ENCODE measurements at places on chromosomes 1 and 21. TPM values are rescaled to one million over a fixed set of nuclear protein-coding genes. Genes with fewer than 3 reads are reported as not detected.
A peak's percentile ranks its signal among the peaks of the same experiment; 100 is the strongest.

GRCh38 chr1:63198871-63199394 is 123.4 kb upstream of the FOXD3 start:
- H3K36me3 ChIP-seq: no peaks in the 10 kb centered on the region
- no peak overlapping the region for H3K4me3 ChIP-seq
- no peaks in the 10 kb centered on the region for H3K27me3 ChIP-seq

DNA sequence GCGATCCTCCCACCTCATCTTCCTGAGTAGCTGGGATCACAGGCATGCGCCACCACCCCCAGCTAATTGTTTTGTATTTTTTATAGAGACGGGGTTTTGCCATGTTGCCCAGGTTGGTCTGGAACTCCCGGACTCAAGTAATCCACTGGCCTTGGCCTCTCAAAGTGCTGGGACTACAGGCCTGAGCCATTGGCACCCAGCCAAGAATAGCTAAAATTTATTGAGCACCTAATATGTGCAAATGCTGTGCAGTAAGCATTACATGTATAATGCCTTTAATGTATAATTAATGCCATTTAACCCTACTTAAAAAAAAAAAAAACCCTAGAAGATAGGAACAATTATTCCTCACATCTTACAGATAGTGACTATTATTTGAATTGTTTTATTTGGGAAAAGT is 42.9 kb downstream of the ZNF691 start:
- H3K4me1 ChIP-seq: no peaks in the 10 kb centered on the region
- no peak for DNase-seq
- H3K27me3 ChIP-seq: no peaks in the 10 kb centered on the region
- H3K36me3 ChIP-seq: no peaks in the 10 kb centered on the region

- H3K36me3 ChIP-seq: no peaks in the 10 kb centered on the region
- H3K27ac ChIP-seq: no peak overlapping the region
- no peak for DNase-seq
- no peak overlapping the region for H3K4me3 ChIP-seq
These were observed 19.5 kb downstream of the SCYL3 start for GRCh38 chr1:169874229-169874628.

GRCh38 chr1:99758073-99758511 is 8.3 kb downstream of the FRRS1 start:
- peak overlapping the region; percentile 76 for H3K27ac ChIP-seq
- H3K4me3 ChIP-seq: no peak overlapping the region
- H3K36me3 ChIP-seq: no peaks in the 10 kb centered on the region
- no peaks in the 10 kb centered on the region for H3K4me1 ChIP-seq
- DNase-seq: no peak
- no peaks in the 10 kb centered on the region for H3K27me3 ChIP-seq

DNA sequence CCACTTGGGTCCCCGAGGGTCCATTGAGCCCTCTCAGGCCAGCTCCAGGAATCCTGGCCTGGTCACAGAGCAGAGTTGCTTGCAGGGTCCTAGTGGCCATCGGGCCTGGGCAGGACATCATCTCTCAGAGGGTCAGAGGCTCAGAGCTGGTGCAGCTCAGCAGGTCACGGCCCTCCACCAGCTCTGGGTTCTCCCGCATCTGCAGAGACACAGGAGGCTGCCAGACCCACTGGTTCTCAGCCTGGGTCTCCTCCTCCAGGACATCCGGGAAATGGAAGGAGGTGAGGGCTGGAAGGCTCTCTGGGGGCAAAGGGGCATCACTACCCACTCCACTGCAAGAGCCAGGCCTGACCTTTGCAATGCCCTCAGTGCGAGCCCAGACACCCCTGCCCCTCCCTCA is 6.5 kb downstream of the TMEM54 start:
- DNase-seq: no peak
- H3K4me3 ChIP-seq: no peak overlapping the region
- H3K27ac ChIP-seq: no peak overlapping the region
- H3K36me3 ChIP-seq: no peaks in the 10 kb centered on the region

GRCh38 chr21:17900281-17900989 is 81.3 kb upstream of the C21orf91 start:
- H3K27me3 ChIP-seq: no peaks in the 10 kb centered on the region
- DNase-seq: no peak
- H3K4me1 ChIP-seq: no peaks in the 10 kb centered on the region
- no peak overlapping the region for H3K4me3 ChIP-seq

DNA sequence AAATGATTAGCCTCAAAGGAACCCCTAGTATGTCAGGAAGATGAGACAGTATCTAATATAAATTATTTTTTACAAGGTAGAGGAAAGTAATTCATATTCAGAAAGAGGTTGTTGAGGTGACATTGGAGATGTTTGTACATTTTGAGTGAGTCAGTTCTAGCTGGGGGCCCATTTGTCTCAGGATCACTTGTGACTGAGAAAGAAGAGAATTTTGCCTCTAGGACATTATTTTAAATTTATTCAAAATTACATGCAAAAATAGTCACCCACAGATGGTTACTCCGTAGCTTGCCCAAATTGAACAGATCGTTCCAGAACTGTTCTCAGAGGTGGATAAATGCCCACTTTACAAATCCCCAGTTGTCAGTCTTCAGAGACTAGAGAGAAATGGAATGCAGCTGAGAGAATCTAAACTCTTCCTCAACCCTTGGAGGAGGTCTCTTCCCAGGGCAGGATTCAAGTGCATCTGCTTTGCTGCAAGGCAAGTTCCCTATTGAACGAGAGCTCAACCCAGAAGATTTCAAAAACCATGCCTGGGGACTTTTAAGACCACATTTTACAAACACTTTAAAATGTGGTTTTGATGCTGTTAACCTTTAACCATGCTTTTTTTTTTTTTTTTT is 987.8 kb upstream of the ADAMTS5 start:
- H3K27me3 ChIP-seq: no peaks in the 10 kb centered on the region
- H3K27ac ChIP-seq: no peak overlapping the region
- H3K36me3 ChIP-seq: peaks cover 3% of the 10 kb centered on the region
- H3K4me1 ChIP-seq: no peaks in the 10 kb centered on the region

GRCh38 chr1:95023399-95024043 is 49.2 kb downstream of the ALG14 start:
- H3K27me3 ChIP-seq: no peaks in the 10 kb centered on the region
- peak overlapping the region; percentile 69 for H3K27ac ChIP-seq
- no peak overlapping the region for H3K4me3 ChIP-seq

DNA sequence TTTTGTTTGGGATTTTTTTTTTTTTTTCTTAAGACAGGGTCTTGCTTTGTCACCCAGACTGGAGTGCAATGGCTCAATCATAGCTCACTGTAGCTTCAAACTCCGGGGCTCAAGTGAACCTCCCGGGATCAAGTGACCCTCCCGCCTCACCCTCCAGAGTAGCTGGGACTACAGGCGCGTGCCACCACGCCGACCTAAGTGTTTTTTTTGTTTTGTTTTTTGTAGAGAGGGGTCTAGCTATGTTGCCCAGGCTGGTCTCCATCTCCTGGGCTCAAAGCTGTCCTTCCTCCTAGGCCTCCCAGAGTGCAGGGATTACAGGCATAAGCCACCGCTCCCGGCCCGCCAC is 776 bp downstream of the HLCS start:
- H3K27ac ChIP-seq: peak overlapping the region; percentile 97
- H3K4me3 ChIP-seq: peak overlapping the region; percentile 97

- no peak overlapping the region for H3K27ac ChIP-seq
- DNase-seq: no peak
- no peaks in the 10 kb centered on the region for H3K4me1 ChIP-seq
- no peaks in the 10 kb centered on the region for H3K27me3 ChIP-seq
- H3K36me3 ChIP-seq: no peaks in the 10 kb centered on the region
- H3K4me3 ChIP-seq: no peak overlapping the region
These were observed 160.1 kb upstream of the CSF3R start for GRCh38 chr1:36642802-36643201.

DNA sequence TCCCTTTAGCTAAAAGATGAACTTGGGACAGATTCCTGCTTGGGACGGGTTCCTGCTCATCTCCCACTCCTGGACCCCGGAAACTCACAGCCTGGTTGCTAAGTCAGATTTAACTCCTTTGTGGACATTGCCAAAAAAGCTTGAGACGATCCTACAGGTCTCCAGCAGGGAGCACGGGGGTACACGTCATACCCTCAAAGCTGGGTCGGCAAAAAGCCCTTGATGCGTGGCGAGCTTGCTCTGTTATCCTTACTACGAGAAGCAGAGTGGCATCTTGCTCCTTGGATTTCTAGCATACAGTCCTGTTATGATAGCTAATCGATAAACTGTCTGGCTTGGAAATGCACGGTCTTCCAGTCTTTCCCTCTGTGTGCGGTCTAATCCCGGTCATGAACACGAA is 60.8 kb upstream of the KRTAP19-8 start:
- no peak overlapping the region for H3K4me3 ChIP-seq
- no peaks in the 10 kb centered on the region for H3K36me3 ChIP-seq

GRCh38 chr1:17405898-17406759 is 33.3 kb downstream of the RCC2 start:
- H3K27ac ChIP-seq: no peak overlapping the region
- H3K4me1 ChIP-seq: no peaks in the 10 kb centered on the region
- no peaks in the 10 kb centered on the region for H3K27me3 ChIP-seq
- peak; percentile 43 for DNase-seq
- no peaks in the 10 kb centered on the region for H3K36me3 ChIP-seq

DNA sequence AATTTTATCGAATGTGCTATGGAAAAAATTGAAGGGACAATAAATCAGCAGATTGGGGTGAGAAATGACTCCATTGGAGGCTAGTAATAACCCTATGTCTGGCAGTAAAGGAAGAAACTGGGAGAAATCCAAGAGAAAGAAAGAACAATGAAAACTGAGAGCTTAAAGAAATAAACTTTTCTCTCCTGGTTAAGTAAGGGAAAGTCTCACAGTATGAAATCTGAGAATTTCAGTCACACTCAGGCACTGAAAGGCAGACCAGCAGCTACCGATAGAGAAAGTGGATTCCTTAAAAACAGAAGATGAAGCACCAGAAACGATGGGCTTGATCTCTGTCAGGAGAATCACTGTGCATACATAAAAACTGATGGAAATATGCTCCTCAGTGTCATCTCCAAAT is 404.2 kb downstream of the PLPP3 start:
- H3K27ac ChIP-seq: no peak overlapping the region
- no peaks in the 10 kb centered on the region for H3K27me3 ChIP-seq
- H3K4me3 ChIP-seq: no peak overlapping the region

- H3K36me3 ChIP-seq: no peaks in the 10 kb centered on the region
- H3K4me1 ChIP-seq: no peaks in the 10 kb centered on the region
- H3K27me3 ChIP-seq: no peaks in the 10 kb centered on the region
These were observed 9.0 kb downstream of the IFNAR2 start for GRCh38 chr21:33238565-33239255.

DNA sequence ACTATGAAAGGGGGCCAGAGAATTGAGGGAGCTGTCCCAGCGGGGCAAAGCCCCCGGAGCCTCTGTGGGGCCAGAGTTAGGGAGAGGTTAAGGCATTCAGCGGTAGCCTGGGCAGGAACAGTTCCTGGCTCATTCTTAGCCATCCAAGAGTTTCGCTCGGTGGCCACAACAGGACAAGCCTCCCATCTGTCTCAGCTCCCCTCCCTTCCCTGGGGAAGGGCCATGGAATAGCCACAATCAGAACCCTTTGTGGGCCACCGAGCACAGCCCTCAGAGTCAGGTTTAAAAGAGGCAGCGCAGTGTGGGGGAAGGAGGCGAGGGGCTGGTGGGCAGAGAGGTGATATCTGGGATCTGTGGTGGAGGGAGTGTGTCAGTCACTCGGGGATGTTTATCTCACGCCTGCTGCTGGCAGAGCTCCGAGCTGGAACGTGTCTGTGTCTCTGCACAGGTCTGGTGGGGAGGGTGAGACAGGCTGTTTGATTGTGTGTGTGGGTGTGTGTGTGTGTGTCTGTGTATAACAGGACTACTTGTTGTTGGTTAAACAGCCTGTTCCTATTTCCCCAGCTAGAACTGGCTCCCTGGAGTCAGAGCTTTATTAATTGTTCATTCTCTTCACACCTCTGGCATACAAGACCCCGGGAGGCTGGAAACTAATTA is 49.6 kb upstream of the GOLT1A start:
- no peak overlapping the region for H3K4me3 ChIP-seq
- H3K36me3 ChIP-seq: no peaks in the 10 kb centered on the region
- H3K27ac ChIP-seq: peak overlapping the region; percentile 25
- no peaks in the 10 kb centered on the region for H3K27me3 ChIP-seq
- H3K4me1 ChIP-seq: no peaks in the 10 kb centered on the region
- DNase-seq: no peak

DNA sequence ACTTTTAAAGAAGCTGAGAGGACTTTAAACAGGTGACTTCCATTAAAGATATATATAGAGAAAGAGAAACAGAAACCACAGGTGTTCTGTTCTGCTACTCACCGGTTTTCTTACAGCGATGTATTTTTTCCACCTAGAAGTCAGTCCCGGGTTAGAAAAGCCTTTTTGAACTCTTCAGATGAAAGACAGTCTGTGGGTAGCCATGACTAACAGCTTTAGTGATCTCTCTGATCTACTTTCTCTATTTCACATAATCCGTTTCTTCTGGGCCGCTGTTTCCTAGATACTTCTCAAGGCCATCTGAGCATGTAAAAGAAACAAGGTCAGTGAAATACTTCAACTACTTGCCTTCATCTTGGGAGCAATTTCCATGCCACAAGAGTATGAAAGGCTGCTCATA is 25.1 kb downstream of the WDR64 start:
- no peaks in the 10 kb centered on the region for H3K36me3 ChIP-seq
- no peaks in the 10 kb centered on the region for H3K4me1 ChIP-seq
- H3K4me3 ChIP-seq: no peak overlapping the region
- H3K27me3 ChIP-seq: no peaks in the 10 kb centered on the region
- H3K27ac ChIP-seq: no peak overlapping the region
- no peak for DNase-seq

DNA sequence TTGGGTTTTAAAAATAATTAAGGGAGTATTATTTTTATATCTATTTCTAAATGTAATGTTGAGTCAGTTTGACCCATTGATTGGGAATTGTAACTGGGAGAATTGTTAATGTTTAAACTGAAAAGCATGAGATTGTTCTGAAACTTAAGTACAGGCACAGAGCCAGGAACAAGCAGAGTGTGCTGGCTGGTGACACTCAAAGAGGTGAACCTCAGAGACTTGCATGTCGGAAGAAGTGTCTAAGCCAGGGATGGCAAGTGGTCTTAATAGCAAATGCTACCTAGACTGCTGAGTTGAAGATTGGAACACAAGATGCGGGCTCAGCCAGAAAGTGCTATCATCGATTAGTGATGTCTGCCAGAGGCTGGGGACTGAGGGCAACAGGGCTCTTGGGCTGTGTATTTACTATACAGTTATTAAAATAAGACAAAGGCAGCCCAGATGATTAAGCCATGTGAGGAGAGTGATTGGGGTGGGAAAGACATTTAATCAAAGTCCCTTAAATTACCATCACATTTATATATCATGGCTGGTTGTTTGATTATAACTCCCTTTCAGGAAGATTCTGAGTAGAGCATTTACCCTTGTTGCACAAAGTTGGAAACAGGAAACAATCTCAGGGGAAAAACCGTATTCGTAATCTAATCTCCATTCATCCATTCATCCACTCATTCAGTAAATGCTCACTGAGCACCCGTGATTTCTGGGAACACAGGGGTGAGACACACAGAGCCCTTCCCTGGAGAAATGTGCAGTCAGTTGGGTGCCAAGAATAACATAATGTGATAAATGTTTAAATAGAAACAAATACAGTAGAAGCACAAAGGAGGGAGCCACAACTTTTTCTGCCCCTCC is 42.8 kb downstream of the C8A start:
- no peaks in the 10 kb centered on the region for H3K4me1 ChIP-seq
- H3K27ac ChIP-seq: no peak overlapping the region
- DNase-seq: no peak

GRCh38 chr1:153550827-153551500 is 1.9 kb upstream of the S100A3 start:
- peak overlapping the region; percentile 94 for H3K27ac ChIP-seq
- H3K27me3 ChIP-seq: no peaks in the 10 kb centered on the region
- H3K36me3 ChIP-seq: no peaks in the 10 kb centered on the region
- no peak for DNase-seq

The CSF3R gene
- total RNA-seq: 54.2 TPM

The CRP gene
- total RNA-seq: 0.48 TPM

The TMEM82 gene
- total RNA-seq: not detected

The KCNJ15 gene
- total RNA-seq: 0.80 TPM

The CD160 gene
- 0.98 TPM for total RNA-seq

The LRIG2 gene
- total RNA-seq: 24.3 TPM
